ENCODE measurements at places on chromosomes 16 and 17.

DNA sequence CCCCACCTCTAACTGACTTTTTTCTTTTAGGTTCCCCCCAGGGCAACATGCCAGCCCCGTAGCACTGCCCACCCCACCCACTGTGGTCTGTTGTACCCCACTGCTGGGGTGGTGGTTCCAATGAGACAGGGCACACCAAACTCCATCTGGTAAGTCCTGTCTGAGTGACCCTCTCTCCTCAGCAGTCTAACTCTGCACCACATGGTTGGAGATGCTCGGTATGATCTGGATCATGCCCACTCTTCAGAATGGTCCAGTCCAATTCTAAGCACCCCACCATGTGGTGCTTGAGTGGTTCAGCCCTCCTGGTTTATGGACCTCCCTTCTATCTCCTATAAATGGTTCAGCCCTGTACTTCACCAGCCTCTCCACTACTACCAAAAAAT is 5.9 kb downstream of the KDM6B start:
- no peak for DNase-seq

DNA sequence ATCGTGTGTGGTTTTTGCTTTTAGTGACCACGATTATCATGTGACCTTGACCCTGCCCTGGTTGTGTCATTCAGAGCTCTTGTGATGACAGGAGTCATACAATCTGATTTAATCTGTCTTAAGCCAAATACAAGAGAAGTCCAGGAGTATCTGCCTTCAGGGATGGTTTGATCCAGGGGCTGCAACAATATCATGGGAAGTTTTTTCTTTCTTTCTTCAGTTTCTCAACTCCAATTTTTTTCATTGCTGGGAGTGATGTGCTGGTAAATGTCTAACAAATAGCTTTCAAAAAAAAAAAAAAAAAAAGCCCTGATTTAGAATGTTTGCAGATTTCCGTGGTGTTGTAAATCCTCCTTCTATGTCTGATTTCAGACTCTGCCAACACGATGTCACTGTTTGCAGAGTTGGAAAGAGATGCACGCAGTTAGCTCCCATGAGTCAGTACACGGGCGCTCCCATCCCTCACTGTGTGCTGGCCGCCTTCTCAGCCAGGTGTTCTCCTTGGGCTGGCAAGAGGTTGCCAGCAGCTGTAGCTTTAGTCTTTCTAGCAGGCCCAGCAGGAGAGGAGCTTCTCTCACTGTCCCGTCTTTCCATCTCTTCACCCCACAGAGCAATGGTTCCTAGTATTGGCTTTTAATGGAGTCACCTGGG is 229.7 kb downstream of the SNX29 start:
- no peak for DNase-seq

- DNase-seq, result peak; percentile 64
Measured at GRCh38 chr16:3022208-3022683, 1.5 kb downstream of the HCFC1R1 start.

GRCh38 chr16:88923450-88923849 is 53.6 kb downstream of the CBFA2T3 start:
- DNase-seq, result no peak

GRCh38 chr17:76597156-76598003 is 11.7 kb upstream of the ST6GALNAC2 start:
- no peak for DNase-seq

- DNase-seq, result no peak
Measured at GRCh38 chr17:17741349-17742023, 60.2 kb downstream of the RAI1 start.

DNA sequence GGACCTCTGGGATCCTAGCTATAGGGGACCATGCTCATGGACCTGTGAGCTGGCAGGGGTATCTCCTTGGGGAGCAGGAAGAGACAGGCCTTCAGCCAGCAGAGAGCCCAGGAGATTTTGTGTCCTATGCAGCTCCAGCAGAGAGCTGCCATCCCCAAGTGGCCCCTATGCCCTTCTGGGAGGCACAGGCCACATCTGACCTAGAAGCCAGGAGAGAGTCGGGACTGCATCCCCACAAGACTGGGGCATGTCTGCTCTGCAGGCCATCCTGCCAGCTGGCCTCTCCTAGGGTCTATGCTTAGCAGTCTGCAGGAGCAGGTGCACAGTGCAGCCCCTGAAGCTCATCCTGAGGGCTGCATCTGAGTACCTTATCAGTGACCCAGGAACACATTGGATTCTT is 279.5 kb downstream of the KIF2B start:
- no peak for DNase-seq

DNA sequence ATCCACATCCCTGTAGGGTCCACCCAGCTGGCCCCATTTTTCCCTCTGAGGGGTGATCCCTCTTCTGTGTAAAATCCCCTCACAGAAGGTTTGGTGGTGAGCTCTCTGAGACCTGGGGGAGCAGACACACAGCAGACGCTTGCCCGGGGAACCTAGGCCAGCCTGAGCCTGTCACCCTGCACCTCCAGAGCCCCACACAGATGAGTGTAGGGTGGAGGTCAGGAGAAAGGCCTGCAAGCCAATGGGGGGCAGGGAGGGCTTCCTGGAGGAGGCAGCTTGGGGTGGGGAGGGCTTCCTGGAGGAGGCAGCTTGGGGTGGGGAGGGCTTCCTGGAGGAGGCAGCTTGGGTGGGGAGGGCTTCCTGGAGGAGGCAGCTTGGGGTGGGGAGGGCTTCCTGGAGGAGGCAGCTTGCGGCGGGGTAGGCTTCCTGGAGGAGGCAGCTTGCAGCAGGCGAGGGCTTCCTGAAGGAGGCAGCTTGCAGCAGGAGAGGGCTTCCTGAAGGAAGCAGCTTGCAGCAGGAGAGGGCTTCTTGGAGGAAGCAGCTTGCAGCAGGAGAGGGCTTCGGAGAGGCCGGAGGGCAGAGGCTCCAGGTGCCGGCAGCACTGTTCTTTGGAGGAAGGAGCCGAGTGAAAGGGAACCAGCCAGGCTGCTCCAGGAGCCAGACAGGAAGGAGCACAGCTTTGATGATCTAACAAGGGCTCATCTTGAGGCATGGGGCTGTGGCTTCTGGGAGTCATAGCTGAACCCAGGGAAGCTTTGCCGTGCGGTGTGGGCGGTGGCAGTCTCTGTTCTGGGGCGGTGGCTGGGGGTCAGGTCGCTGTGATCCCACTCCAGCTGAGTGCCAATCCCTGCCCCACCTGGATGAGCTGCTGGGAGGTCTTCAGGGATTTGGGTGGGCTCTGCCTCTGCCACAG is 83.7 kb upstream of the ZNF469 start:
- no peak for DNase-seq

- DNase-seq, result no peak
Measured at GRCh38 chr16:13909872-13910303, 10.1 kb upstream of the ERCC4 start.

DNA sequence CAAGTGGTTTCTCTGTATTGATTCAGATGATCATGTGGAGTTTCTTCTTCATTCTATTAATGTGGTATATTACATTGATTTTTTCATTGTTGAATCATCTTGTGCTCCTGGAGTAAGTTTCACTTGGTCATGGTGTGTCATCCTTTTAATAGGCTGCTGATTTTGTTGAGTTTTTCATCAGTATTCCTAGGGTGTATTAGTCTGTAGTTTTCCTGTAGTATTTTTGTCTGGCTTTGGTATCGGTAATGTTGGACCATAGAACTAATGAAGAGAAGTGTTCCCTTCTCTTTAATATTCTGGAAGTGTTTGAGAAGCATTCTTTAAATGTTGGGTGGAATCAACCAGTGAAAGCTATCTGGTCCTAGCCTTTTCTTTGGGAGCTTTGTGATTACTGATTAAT is 99.0 kb downstream of the OMG start:
- DNase-seq, result no peak

DNA sequence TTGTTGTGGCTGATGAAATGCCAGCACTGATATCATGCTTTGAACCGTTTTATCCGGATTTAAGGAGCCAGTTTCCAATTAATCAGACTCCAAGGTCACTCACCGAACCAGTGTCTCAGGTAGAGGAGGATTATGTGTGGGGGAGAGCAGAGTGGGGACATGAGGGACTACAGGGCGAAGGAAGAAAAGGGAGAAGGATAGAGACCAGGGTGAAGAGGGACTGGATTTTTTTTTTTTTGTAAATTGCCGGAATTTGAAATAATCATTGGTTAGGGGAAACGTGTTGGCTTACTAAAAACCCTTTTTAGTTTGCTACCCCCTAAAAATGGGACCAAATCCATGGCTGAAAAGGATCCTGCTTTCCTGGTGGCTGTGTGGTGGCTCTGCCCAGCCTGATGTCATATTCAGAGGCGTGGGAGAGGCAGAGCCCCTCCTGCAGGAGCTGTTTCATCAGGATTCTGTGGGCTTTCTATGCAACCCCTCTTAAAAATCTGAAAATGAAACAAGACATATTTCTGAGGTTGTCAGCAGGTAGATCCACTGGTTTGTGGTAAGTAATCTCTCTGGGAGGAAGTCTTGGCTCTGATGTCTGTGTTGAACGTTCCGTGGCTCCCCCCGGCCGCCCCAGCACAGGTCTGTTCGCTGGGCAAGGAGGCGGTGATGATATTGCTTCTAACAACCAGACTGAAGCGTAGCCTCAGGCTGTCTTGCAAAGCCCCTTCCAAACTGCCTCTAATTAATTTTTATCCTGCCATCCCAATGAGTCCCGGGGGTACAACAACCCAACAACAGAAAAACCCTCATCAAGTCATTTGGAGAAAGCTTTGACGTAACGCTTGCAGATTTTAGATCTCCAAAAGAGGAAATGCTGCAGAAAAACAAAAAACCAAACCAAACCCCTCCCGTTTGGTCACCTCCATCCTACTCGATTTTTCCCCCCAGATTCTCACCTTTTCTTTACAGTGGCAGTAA is 143.0 kb upstream of the ZFHX3 start:
- no peak for DNase-seq

DNA sequence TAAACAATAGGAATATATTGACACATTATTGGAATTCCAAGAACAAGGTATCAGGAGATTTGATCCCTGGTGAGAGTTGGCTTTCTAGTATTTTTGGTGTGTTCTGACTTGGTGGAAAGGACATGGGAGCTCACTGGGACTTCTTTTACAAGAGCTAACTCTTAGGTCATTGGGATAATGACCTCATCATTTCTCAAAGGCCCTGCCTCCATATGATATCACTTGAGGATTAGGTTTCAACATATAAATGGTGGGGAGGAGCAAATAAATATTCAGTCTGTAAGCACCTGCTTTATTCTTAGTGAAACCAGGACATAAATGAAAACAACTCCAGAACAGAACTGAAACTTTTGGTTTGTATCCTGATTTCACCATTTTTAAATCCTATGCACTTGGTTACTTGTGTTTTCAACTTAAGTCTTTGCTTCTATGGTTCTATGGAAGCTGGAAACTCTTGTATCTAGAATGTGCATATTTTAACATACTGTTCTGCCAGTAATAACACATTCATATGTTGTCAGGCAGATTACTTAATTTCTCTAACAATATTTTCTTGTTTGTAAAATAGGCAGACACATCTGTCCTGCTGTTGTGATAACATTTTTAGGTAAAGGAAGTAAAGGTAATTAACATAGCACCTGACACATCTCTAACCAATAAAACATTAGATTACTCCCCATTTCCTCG is 1527.7 kb upstream of the CDH8 start:
- DNase-seq, result no peak

Measured in epithelial cell of proximal tubule (primary cell).